Nasal cavity respiratory epithelium epithelial cell of viscerocranial mucosa (primary cell): ENCODE measurements at places on chromosomes 11 and 22. TPM values are rescaled to one million over a fixed set of nuclear protein-coding genes. Genes with fewer than 3 reads are reported as not detected.

The KRTAP5-1 gene
- not detected in 2 replicates for total RNA-seq

The PRAME gene
- total RNA-seq = not detected in 2 replicates

The PAX6 gene
- 2.1 and 10.5 TPM in 2 replicates for total RNA-seq

The THY1 gene
- total RNA-seq = under 0.01 TPM in 1 of 2 replicates, not detected in the other

The SLC25A45 gene
- 0.57 and 0.68 TPM in 2 replicates for total RNA-seq

The OVCH2 gene
- 0.34 and 10.7 TPM in 2 replicates for total RNA-seq

The PNPLA3 gene
- total RNA-seq = 2.7 and 3.5 TPM in 2 replicates

The SC5D gene
- 89.3 and 105 TPM in 2 replicates for total RNA-seq

The SHISAL1 gene
- total RNA-seq = under 0.01 and 0.57 TPM in 2 replicates

The MPZL2 gene
- 48.2 and 140 TPM in 2 replicates for total RNA-seq

The MYBPC3 gene
- total RNA-seq = not detected in 2 replicates

The CRYBA4 gene
- not detected in 2 replicates for total RNA-seq

The ST14 gene
- total RNA-seq = 65.6 and 189 TPM in 2 replicates

The TYR gene
- total RNA-seq = not detected in 2 replicates

The KRTAP5-10 gene
- total RNA-seq = not detected in 2 replicates

The DNAJB7 gene
- not detected in 2 replicates for total RNA-seq

The TTC36 gene
- 0.68 and 1.3 TPM in 2 replicates for total RNA-seq

The OR52H1 gene
- total RNA-seq = 0.36 TPM in 1 of 2 replicates, not detected in the other

The SMDT1 gene
- 6.8 TPM in 2 replicates for total RNA-seq

The DMC1 gene
- total RNA-seq = 1.4 and 3.1 TPM in 2 replicates

The OR5D18 gene
- total RNA-seq = not detected in 2 replicates

The TSGA10IP gene
- total RNA-seq = not detected in 2 replicates

The MUC2 gene
- total RNA-seq = under 0.01 TPM in 1 of 2 replicates, not detected in the other

The CD3D gene
- total RNA-seq = not detected in 2 replicates

The ESAM gene
- under 0.01 and 0.07 TPM in 2 replicates for total RNA-seq

The STARD10 gene
- 142 and 145 TPM in 2 replicates for total RNA-seq

The MGAT3 gene
- total RNA-seq = 0.50 TPM in 1 of 2 replicates, not detected in the other

The FBLN1 gene
- total RNA-seq = 11.6 and 154 TPM in 2 replicates

The PLEKHA7 gene
- total RNA-seq = 1.0 and 7.6 TPM in 2 replicates
